ENCODE measurements at places on chromosomes 13 and 19.

- no peak for DNase-seq
Observed at GRCh38 chr13:34738254-34738992, 203.6 kb upstream of the NBEA start.

DNA sequence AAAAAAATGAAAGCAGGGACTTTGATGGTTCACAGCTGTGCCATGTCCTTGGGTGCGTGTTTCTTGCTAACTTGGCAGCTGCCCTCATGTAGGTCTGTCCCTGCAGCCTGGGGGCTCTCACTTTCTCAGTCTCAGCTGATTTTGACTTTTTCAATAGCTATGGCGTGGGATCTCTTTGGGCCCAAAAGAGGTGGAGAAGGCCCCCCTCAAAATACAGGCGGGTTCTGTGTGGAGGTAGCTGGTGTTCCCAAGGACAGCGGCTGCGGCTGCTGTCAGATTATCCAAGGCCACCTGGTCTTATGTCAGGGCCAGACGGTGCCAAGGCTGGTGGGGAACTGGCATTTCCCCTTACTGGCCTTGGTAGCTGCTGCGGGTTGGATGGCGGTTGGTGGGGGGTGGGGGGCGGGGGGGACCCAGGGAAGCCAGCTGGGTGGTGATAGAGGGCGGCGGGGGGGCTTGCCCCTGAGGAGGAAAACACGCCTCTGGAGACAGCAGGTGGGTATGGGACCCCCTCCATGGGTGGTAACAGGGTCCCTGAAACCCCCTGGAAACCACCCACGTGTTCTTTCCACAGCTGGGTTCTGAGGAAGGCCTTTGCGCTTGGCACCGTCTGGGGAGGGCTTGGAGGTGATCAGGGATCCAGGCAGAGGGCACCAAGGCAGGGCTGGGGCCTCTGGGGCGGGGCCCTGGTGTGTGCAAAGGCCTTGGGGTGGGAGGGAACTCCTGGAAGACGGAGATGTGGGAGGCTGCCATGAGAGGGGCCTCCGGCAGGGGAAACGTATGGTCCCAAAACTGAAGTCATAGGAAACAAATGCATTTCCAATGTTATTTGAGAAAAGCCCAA lies 4.1 kb downstream of the TIMM13 start:
- no peak for DNase-seq

- peak; percentile 26 for DNase-seq
Observed at GRCh38 chr13:42048684-42049453, 421 bp downstream of the DGKH start.

DNA sequence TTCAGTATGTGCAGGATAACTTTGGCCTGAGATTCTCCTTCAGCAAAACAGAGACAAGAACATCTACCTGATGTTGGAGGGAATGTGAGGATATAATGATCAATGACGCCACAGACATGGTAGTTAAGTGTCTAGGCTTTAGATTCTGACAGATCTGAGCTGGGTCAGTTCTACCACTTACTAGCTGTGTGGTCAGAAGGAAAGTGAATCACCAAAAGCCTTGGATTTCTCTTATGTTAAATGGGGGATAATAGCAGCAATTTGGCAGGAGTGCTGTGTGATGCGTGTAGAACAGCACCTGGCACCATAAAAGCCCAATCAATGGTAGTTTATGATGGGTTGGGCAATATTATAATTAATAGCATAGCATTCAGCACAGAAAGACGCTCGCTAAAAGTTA lies 41.7 kb downstream of the RXFP2 start:
- DNase-seq, result no peak

- DNase-seq, result no peak
Observed at GRCh38 chr13:21395953-21396352, 63.1 kb downstream of the ZDHHC20 start.

DNA sequence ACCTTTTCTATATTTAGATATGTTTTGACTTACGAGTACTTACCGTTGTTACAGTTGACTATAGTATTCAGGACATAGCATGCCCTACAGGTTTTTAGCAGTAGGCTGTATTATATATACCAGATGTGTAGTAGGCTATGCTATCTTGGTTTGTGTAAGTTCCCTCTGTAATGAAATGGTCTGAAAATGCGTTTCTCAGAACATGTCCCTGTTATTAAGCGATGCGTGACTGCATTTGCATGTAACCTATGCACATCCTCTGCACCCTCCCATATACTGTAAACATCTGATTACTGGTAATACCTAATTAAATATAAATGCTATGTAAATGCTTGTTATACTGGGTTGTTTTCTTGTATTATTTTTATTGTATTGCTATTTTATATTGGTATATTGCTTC lies 6.6 kb downstream of the ZNF766 start:
- DNase-seq, result no peak

GRCh38 chr19:12055784-12056183 lies 3.0 kb upstream of the ZNF878 start:
- no peak for DNase-seq

DNA sequence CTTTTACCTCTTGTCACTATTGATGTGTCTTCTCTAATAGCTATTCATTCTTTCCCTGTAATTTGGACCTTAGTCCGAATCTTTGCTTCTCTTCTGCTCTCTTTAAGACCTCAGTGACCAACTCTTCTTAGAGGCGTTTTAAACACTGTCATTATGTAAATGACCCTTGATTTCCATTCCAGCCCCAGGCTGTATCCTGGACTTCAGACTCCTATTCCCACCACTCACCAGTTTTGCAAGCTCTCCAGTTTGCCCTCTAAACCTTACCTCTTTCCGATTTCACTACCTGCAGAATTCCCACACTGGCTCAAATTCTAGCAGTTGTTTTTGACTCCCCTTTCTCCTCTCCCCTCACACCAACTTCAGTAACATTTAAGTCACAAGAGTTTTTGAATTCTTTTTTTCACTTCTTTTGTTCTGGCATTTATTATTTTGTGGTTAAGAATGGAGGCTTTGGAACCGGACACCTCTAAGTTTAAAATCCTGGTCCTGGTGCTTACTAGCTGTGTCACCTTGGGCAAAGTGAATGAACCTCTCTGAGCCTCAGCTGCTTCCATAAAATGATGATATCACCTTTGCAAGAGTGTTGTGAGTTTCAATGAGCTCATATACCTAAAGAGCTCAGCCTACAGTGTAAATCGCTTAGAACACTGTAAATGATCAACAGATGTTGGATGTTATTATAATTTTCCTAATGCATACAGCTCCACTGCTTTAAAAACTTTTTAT lies 13.6 kb upstream of the HMGB1 start:
- DNase-seq, result no peak

DNA sequence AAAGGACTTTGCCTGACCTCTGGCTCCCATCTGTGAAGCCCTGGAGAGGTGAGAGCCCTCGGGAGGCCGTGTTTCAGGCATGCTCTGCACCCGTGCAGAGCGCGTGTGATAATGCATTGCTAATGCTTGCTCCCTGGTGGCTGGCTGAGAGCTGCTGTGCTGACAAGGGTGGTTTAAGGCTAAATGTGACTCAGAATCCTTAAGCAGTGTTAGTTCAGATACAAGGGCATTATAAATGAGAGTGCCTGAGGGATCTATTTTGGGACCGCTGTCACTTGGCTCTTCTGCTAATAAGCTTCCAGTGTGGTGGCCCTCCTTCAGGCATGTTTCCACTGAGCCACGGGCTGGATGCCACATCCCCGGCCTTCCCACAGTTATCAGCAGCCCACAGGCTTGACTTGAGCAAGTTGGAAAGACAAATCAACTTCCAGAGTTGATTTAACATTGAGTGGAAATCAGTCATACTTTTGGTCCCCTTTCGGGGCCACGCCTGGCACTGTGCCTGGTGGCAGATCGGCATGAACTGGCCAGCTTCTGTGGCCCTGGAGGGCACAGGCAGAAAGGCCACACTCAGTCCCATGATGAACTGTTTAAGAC lies 17.0 kb downstream of the ALOX5AP start:
- no peak for DNase-seq

- DNase-seq, result no peak
Observed at GRCh38 chr19:23318143-23318542, 67.9 kb upstream of the ZNF724 start.

GRCh38 chr13:110293037-110293436 lies 13.9 kb downstream of the COL4A1 start:
- DNase-seq, result no peak

DNA sequence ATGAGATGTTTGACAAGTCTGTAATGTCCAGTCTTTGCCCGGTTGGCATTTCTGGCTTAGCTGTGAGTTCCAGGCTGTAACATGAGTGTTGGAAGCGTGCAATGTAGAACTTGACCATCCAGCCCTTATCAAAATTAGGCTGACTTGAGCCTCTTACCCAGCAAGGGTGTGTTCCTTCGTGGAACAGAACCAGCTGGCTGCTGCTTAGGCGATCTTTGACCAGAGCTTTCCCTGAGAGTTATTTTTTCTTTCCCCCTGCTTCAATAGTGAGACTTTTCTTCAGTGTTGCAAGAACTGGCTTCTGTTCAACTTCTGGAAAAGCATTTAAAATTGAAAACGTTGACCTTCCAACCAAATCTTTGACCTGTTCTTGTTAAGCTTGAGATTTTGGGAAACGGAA lies 6.5 kb downstream of the TNFSF13B start:
- DNase-seq, result no peak

DNA sequence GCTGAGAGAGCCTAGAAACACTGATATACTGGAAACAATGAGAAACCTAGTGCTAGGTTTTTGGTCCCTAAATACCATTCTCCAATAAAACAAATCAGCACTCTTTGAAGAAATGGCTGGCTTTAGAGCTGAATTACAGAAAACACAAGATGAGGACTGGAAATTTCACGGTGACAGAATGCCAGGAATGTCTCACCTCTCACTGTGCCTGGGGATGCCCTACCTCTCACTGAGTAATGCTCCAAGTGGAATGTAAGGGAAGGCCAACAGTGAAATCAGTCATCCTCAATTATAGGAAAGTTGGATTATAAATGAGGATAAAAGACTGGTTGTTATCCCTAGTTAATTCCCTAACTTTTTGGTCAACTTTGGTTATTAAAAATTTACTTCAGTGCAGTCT lies 259.0 kb downstream of the NALCN start:
- no peak for DNase-seq

GRCh38 chr19:17860331-17860992 lies 752 bp downstream of the RPL18A start:
- DNase-seq, result no peak

DNA sequence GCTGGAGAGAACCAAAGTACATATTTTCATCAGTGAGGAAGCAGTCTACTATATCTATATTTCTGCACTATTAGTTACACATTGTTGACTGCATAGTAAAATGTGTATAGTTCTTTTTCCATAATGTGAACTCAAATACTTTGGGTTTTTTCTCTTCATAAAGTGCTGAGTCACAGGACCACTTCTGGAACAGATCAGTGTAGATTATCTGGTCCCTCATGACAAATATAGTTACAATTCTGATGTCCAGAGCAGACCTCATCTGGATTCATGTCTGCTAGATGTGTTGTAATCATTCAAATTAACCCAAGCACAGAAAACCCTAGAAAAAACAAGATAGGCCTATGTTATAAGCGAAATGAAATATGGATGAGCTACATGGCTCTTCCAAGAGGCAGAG lies 171.4 kb downstream of the SUCLA2 start:
- DNase-seq, result no peak
